ENCODE measurements at places on chromosomes 7 and 10. TPM values are rescaled to one million over a fixed set of nuclear protein-coding genes. Genes with fewer than 3 reads are reported as not detected.

AVPI1 gene
- total RNA-seq: 20.5 TPM

GDF10 gene
- 16.8 TPM for total RNA-seq

TRIM74 gene
- not detected for total RNA-seq

KIFBP gene
- 21.4 TPM for total RNA-seq

LRRN3 gene
- 8.9 TPM for total RNA-seq

OR2A7 gene
- total RNA-seq: 13.9 TPM

TFPI2 gene
- 7.1 TPM for total RNA-seq

PNLIP gene
- not detected for total RNA-seq

FBH1 gene
- total RNA-seq: 73.3 TPM
